ENCODE measurements at places on chromosomes 1 and 21.

DNA sequence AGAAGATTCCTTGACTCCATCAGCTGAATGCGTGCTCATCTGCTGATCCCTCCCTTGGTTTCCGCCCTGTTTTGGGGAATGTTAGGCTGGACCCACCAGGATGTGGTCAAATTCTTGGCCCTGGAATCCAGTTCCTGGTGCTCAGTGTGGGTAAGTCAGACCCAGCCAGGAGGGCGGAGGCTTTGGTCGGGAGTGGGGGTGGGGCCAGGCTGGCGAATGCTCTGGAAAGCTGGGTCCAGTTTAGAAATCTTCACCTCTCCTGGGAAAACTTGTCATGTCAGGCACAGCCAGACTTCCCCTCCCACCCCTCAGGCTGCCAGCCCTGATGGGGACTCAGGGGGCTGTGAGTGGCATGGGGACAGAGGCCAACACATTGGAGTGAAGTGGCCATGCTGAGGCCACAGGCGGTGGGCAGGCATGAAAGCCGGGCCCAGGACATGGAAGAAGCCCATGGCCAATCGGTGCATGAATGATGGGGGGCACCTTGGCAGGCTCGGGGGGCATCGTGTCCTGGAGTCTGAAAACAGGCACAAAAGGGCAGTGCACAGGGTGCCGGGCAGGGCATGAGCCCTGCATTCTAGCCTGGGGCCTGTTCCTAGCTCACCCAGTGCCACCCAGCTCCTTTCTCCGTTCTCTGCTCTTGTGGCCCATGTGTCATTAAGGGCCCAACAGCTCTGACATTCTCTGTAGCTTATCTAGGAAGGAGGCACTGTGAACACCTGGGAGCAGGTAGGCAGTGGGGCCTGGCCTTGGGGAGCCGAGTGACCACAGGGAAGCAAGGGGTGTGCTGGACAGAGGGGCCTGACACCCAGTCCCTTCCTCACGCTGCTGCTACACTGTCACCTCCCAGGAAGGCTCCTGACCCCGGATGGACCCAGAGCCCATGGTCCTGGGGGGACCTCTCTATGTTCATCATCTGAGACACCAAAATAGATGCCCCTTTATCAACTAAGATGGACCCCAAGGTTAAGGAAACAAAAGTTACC is 14.6 kb upstream of the PADI1 start:
- DNase-seq: peak; percentile 96

GRCh38 chr21:45836268-45836655 is 145.3 kb upstream of the COL6A1 start:
- no peak for DNase-seq

DNA sequence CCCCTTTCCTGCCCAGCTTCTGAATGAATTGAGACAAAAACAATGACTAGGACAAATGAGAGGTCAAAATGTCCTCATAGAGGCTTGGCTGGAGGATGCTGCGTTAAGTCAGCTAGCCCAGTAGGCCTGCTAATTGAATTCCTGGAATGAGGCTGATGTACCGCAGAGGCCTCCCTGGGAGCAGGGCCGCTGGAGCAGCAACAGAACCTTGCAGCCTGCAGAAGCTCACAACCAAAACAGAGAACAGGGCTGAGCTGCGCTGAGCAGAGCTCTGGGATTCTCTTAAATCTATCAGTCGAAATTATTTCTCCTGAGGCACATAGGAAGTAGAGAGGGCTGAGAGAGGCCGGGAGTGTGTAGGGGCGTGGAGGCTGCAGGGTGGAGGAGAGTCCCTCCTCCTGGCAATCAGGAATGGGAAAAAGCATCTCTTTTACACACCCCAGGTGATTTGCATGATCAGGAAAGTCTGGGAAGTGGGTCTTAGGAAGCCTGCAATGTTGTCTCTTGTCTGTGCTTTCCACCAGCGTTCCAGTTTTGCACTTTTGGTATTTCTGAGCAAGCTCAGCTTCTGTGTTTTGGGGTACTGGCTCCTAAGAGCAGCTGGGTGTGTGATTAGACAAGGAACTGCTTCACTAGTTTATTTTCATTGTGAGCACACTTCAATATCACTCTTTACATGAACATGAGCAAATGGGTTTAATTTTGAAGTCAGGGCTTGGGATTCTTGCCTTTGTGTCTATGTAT is 66.5 kb downstream of the RYR2 start:
- no peak for DNase-seq

DNA sequence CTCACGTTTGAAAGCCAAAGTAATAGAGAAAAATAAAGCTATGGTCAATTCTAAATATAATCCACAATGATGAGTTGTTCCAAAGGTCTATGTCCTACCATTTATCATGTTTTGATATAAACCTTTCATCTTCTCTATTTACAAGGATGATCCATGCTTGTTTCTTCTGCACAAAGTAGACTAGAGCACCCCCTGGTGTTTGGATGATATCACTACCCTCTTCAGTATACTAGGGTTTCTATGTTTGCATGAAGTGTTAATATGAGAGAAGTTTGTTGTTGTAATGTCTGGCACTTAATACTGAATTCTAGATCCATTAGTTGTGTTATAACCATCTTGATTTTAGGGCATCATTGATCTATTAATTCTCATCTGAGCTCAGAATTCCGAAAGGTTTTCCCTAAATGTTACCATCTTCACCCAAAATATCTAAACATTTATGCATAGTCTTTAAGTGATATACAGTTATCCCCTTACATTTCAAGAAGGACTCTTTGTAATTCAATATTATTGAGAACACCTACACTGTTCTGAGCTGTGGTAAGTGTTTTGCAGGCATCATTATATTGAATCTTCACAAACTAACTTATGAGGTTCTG is 21.1 kb downstream of the CLDN8 start:
- peak; percentile 14 for DNase-seq

DNA sequence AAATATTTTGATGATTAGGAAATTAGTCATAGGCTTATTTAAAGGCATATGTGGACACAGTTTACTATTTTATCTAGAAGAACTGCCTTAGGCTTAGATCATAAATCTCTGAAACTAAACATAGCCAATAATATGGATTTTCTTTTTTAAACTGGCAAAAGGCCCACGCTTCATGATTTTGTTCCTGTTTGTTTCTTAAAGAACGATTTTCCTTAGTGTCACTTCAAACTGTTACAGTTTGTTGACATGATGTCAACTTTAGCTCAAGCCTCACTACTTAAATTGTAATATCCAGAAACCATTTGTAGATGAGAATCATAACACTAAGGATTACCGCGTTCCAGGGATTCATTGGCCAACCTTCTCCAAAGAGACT is 322.6 kb downstream of the HHIPL2 start:
- DNase-seq: no peak

DNA sequence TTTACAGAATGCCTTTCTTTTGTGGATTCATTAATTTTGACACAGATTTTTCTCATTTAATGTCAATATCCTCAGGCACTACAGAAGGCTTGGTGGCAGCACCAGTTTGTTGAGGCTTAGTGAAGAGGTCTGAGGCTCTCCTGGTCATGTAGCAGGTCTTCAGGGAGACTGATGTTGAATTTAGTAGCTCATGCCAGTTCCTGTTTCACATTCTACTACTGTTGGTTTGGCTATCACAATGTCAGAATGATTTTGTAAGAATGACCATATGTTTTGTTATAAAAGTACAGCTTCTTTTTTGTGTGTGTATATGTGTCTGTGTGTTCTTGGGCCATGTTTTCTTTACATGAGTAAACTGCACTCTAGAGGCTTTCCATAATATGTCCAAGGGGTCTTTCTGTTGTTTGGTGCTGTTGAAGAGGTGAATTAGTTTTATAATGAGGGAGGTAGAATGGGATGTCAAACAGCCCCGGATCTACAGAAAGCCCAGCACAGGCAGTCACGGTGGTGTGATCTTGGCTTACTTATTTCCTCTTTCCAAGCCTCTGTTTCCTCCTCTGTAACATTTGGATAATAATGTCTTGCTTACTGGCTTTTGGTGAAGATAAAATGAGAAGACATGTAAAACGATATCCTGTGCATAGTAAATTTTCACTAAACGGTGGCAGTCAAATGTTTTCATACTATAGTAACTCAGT is 32.0 kb downstream of the C1orf21 start:
- no peak for DNase-seq

- no peak for DNase-seq
These were observed 14.4 kb upstream of the IFI6 start for GRCh38 chr1:27686223-27686990.

GRCh38 chr1:22376001-22376400 is 75.7 kb upstream of the ZBTB40 start:
- no peak for DNase-seq

DNA sequence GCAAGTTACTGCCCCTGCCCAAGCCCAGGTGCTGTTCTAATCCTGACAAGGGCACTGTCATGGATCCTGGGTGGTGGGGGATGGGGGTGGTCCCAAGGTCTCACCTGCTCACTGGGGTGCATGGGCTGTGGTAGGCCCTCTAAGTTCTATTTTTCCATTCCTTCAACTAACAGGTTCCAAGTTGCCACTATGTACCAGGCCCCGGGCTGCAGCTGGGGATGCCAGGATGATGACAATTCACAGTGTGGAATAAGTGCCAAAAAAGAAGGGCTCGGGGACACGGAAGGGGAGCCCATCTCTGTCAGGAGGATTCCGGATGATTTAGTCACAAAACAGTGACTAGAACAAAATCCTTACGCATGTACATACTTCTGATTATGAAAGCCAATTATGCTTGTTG is 76.0 kb downstream of the STUM start:
- no peak for DNase-seq

DNA sequence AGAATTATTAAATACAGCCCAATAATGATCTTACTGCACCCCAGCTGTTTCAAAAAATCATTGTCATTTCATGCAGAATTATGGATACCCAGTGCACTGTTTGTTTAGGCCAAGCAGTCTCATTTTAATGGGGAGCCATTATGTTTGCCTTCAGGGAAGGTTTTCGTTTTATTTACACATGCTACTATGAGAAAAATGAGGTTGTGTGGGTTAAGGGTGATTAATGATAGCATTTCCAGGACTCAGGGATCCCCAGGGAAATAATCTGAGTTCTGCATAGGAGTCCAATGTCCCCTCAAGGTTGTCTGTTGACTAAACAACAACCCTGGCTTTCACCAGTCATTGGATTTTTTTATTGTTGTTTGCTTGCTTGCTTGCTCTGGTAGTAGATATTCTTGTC is 71.0 kb upstream of the ZP4 start:
- DNase-seq: no peak
